ENCODE measurements at places on chromosomes 16 and 17. TPM values are rescaled to one million over a fixed set of nuclear protein-coding genes. Genes with fewer than 3 reads are reported as not detected.

Gene GNG13
- not detected for total RNA-seq

Gene KCNH4
- not detected for total RNA-seq

Gene MYCBPAP
- total RNA-seq: 1.2 TPM

Gene PYY
- total RNA-seq: not detected

Gene OR3A2
- total RNA-seq: not detected

Gene PRSS53
- total RNA-seq: 7.0 TPM

Gene PERCC1
- total RNA-seq: not detected

Gene NUBP2
- total RNA-seq: 36.5 TPM

Gene TERB1
- not detected for total RNA-seq

Gene KIAA0753
- total RNA-seq: 19.1 TPM

Gene TOP3A
- total RNA-seq: 37.3 TPM

Gene ALOX15B
- total RNA-seq: not detected

Gene FAAP100
- total RNA-seq: 62.7 TPM

Gene CD300E
- not detected for total RNA-seq

Gene NAGS
- total RNA-seq: 0.41 TPM

Gene SLC16A11
- total RNA-seq: 0.85 TPM

All from chondrocyte (in vitro differentiated cells).